ENCODE measurements at places on chromosomes 5 and 9. TPM values are rescaled to one million over a fixed set of nuclear protein-coding genes. Genes with fewer than 3 reads are reported as not detected.
A peak's percentile ranks its signal among the peaks of the same experiment; 100 is the strongest.

- no peak overlapping the region for H3K4me3 ChIP-seq
- no peaks in the 10 kb centered on the region for H3K4me1 ChIP-seq
- no peaks in the 10 kb centered on the region for H3K27me3 ChIP-seq
- DNase-seq = no peak
Observed at GRCh38 chr5:37893434-37894134, 53.7 kb upstream of the GDNF start.

BTNL3 gene
- total RNA-seq = not detected

ACSL6 gene
- total RNA-seq = 21.8 TPM

GRCh38 chr9:116152390-116152789 is 1.2 kb upstream of the PAPPA start:
- H3K36me3 ChIP-seq = no peaks in the 10 kb centered on the region
- H3K4me1 ChIP-seq = no peaks in the 10 kb centered on the region
- no peak overlapping the region for H3K27ac ChIP-seq
- H3K27me3 ChIP-seq = peaks cover 4% of the 10 kb centered on the region
- H3K4me3 ChIP-seq = no peak overlapping the region

SV2C gene
- total RNA-seq = not detected

MEIKIN gene
- total RNA-seq = not detected

DNA sequence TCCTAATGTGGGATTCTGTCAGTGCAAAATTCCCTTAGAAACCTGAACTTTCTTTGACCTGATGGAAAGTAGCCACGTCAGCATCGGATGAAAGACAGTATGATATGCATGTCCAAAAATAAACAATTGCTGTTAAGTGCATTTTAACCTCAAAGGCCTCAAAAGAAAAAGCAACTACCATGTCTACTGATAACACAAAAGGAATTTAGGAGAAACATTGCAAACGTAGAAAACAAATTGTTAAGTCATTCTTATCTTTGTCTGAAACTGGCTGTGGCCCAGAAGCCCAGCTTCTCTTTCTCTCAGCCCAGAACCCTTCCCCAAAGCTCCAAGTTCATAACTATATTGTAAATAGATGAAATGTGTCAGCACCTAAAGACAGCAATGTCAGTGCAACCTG is 11.1 kb upstream of the LHFPL2 start:
- no peaks in the 10 kb centered on the region for H3K4me1 ChIP-seq
- H3K27ac ChIP-seq = peak overlapping the region; percentile 18
- DNase-seq = no peak
- H3K27me3 ChIP-seq = no peaks in the 10 kb centered on the region

GRCh38 chr5:35974570-35974969 is 16.6 kb downstream of the UGT3A1 start:
- H3K36me3 ChIP-seq = no peaks in the 10 kb centered on the region
- no peak overlapping the region for H3K4me3 ChIP-seq
- no peaks in the 10 kb centered on the region for H3K4me1 ChIP-seq
- DNase-seq = no peak

DNA sequence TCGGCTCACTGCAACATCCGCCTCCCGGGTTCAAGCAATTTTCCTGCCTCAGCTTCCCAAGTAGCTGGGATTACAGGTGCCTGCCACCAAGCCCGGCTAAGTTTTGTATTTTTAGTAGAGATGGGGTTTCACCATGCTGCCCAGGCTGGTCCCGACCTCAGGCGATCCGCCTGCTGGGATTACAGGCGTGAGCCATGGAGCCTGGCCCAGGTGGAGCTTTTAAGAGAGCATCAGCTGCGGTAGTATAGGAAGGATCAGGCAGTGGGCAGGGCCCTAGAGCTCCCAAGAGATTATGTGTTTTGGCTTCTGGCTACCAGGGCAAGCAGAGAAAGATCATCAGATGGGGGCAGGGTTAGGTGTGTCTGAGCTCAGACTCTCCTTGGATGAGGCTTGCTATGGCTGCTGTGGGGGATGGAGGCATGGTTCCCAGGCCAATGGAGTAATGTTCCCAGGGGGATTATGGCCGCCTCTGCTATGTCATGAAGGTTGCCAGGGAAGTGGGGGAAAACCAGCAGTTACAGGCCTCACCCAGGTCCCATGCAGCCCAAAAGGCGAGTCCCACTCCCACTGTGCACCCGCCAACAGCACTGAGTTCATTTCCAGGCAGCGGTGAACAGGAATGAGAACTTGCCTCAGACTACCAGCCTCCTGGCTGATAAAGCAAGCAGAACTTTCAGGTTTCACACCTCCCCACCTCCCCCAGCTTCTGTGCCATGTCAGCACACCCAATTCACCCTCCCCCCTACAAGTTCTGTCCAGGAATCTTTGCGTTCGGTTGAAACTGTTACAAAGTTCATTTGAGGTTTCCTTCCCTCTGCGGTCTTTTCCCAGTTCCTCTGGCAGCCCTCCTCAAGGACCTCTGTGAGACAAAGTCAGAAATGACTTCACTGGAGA is 507.6 kb downstream of the SPATA31D1 start:
- H3K27me3 ChIP-seq = no peaks in the 10 kb centered on the region
- no peaks in the 10 kb centered on the region for H3K4me1 ChIP-seq
- no peak overlapping the region for H3K4me3 ChIP-seq
- DNase-seq = no peak

DNA sequence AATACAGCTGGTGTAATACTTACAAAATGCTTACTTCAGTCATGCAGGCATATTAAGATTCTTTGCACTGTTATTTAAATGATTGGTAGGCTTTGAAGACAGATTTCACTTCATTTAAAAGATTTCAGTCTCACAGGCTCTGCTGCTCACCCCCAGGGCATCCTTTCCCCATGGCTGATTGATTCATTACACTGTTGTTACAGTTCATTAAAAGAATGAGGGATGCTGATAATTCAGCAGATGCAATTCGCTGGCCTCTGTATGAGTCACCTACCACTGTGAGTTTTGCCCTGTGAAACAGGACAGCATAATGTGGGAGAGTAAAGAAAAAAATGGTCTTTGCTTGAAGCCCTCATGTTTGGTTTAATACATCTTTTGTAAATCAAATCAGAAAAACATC is 246.9 kb downstream of the CYLC2 start:
- H3K27ac ChIP-seq = no peak overlapping the region
- H3K36me3 ChIP-seq = no peaks in the 10 kb centered on the region
- no peak overlapping the region for H3K4me3 ChIP-seq
- H3K4me1 ChIP-seq = no peaks in the 10 kb centered on the region

GRCh38 chr9:5531101-5531882 is 21.0 kb downstream of the PDCD1LG2 start:
- no peak overlapping the region for H3K27ac ChIP-seq
- H3K4me1 ChIP-seq = peaks cover 32% of the 10 kb centered on the region
- no peak overlapping the region for H3K4me3 ChIP-seq
- H3K27me3 ChIP-seq = no peaks in the 10 kb centered on the region
- DNase-seq = no peak
- no peaks in the 10 kb centered on the region for H3K36me3 ChIP-seq

DNA sequence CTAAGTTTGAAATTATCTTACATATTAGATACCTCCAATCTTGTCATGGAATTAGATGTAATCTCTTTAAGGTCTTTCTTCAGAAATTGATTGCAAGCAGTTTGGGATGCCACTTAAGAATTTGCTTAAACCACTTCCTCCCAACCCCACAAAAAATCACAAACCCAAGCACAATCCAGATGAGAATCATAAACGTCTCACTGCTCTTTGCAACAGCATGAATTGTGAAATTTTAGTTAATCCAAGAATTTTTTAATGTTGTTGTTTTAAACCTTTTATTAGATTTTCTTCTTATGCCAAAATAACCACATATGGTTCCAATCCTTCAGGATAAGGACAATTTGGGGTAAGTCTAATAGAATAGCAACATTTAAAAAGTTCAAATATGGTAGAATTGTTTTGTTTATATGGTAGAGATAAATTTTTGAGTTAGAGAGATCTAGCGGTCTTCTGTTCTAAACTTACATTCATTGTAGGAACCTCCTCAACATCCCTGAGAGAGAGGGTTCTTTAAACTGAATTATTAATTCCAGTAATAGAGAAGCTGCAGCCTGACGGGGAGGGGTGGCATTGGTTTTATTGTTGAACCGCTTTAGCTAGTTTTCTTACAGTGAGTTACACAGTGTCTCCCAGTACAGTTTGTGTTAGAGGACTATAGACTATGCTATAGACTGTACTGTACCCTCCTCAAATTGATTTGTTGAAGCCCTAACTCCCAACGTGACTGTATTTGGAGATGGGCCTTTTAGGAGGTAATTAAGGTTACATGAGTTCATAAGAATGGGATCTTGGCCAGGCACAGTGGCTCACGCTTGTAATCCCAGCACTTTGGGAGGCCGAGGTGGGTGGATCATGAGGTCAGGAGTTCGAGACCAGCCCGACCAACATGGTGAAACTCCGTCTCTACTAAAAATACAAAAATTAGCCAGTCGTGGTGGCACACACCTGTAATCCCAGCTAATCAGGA is 24.8 kb upstream of the IL6ST start:
- no peak for DNase-seq
- no peaks in the 10 kb centered on the region for H3K36me3 ChIP-seq
- H3K4me1 ChIP-seq = peaks cover 15% of the 10 kb centered on the region

C9orf153 gene
- 0.33 TPM for total RNA-seq

DNA sequence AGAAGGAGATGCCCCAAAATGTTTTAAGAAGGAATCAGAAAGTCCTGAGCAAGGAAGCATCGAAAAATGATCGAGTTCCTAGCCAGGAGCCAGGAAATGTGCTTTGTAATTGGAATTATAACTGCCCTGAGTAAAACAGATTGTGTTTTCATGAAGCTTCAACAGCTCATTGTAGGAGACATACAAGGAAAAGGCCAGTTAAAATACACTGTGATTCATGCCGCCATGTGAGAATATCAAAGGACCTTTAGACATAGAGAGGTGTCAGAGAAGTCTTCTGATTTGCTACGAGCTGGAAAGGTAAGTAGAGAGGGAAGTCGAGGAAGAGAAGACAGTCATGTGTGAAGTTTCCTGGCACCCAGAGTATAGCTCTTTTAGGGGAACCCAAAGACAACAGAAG is 60.9 kb downstream of the NR3C1 start:
- H3K27ac ChIP-seq = no peak overlapping the region
- no peaks in the 10 kb centered on the region for H3K36me3 ChIP-seq
- H3K27me3 ChIP-seq = no peaks in the 10 kb centered on the region
- DNase-seq = no peak

- H3K36me3 ChIP-seq = no peaks in the 10 kb centered on the region
- no peaks in the 10 kb centered on the region for H3K4me1 ChIP-seq
- H3K27me3 ChIP-seq = no peaks in the 10 kb centered on the region
Observed at GRCh38 chr9:137544176-137544760, 5.9 kb downstream of the PNPLA7 start.

- no peak for DNase-seq
- no peak overlapping the region for H3K4me3 ChIP-seq
- no peak overlapping the region for H3K27ac ChIP-seq
- H3K4me1 ChIP-seq = no peaks in the 10 kb centered on the region
- H3K36me3 ChIP-seq = no peaks in the 10 kb centered on the region
Observed at GRCh38 chr5:107285772-107286171, 385.0 kb downstream of the EFNA5 start.

DNA sequence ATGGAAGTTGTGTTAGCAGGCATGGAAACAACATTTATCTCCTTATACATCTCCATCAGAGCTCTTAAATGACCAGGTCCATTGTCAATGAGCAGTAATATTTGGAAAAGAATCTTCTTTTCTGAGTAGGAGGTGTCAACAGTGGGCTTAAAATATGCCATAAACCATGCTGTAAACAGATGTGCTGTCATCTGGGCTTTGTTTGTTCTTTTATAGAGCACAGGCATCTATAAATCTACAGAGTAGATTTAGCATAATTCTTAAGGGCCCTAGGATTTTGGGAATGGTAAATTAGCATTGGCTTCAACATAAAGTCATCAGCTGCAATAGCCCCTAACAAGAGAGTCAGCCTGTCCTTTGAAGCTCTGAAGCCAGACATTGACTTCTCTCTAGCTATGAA is 7.7 kb upstream of the HRCT1 start:
- H3K4me1 ChIP-seq = peaks cover 7% of the 10 kb centered on the region
- H3K4me3 ChIP-seq = no peak overlapping the region
- H3K27me3 ChIP-seq = no peaks in the 10 kb centered on the region
- H3K36me3 ChIP-seq = no peaks in the 10 kb centered on the region

DNA sequence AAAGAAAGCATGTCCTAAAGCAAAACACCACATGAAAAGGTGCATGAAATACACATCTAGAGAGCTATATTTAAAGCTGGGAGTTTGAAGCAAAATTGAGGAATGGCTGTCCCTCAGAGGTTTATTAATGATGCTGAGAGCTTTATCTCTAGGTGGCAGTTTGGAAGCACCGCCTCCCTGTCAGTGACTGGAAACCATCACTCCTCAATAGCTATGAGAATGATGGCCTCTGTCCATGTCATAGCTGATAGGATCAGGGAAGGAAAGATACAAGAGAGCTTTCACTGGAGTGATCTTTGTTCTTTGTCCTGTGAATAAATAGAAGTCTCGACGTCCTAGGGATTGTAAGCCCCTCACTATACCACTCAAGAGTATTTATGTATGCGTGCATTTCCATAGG is 110.5 kb downstream of the NUDT12 start:
- no peak for DNase-seq
- H3K27ac ChIP-seq = no peak overlapping the region
- H3K4me3 ChIP-seq = no peak overlapping the region
- no peaks in the 10 kb centered on the region for H3K4me1 ChIP-seq
- H3K27me3 ChIP-seq = no peaks in the 10 kb centered on the region

LPAR1 gene
- total RNA-seq = not detected

GRCh38 chr9:126164796-126165525 is 161.7 kb upstream of the MVB12B start:
- H3K36me3 ChIP-seq = no peaks in the 10 kb centered on the region
- no peaks in the 10 kb centered on the region for H3K4me1 ChIP-seq
- H3K4me3 ChIP-seq = no peak overlapping the region
- DNase-seq = no peak

DNA sequence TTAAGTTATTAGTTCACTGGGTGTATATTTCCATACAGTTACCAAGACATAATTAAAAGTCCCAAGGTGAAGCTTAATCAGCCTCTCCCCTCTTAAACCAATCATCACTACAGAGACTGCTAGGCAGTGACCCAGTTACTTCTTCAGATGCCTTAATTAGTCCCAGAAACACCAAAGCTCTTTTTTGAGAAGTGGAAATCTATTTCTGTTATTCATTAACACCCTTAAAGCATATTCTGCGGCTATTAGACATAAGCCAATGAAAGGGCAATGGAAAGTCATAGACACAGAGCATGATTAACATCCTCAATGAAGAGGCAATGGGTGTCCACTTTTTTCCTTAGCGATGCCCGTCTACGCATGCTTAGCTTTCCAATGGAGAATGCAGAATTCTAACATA is 48.3 kb upstream of the DNAH5 start:
- no peak overlapping the region for H3K27ac ChIP-seq
- no peaks in the 10 kb centered on the region for H3K4me1 ChIP-seq
- DNase-seq = no peak
- H3K4me3 ChIP-seq = no peak overlapping the region
- H3K36me3 ChIP-seq = no peaks in the 10 kb centered on the region
- no peaks in the 10 kb centered on the region for H3K27me3 ChIP-seq

- H3K27ac ChIP-seq = no peak overlapping the region
- no peak for DNase-seq
- H3K4me3 ChIP-seq = no peak overlapping the region
- no peaks in the 10 kb centered on the region for H3K36me3 ChIP-seq
Observed at GRCh38 chr9:30928045-30928444, 1456.4 kb upstream of the ACO1 start.

FAF2 gene
- total RNA-seq = 45.2 TPM
